ENCODE measurements at places on chromosomes 5 and 9.

- DNase-seq, result no peak
Measured at GRCh38 chr9:16825971-16826625, 44.4 kb downstream of the BNC2 start.

GRCh38 chr9:79046401-79046800, 525.4 kb upstream of the TLE4 start:
- DNase-seq, result no peak

DNA sequence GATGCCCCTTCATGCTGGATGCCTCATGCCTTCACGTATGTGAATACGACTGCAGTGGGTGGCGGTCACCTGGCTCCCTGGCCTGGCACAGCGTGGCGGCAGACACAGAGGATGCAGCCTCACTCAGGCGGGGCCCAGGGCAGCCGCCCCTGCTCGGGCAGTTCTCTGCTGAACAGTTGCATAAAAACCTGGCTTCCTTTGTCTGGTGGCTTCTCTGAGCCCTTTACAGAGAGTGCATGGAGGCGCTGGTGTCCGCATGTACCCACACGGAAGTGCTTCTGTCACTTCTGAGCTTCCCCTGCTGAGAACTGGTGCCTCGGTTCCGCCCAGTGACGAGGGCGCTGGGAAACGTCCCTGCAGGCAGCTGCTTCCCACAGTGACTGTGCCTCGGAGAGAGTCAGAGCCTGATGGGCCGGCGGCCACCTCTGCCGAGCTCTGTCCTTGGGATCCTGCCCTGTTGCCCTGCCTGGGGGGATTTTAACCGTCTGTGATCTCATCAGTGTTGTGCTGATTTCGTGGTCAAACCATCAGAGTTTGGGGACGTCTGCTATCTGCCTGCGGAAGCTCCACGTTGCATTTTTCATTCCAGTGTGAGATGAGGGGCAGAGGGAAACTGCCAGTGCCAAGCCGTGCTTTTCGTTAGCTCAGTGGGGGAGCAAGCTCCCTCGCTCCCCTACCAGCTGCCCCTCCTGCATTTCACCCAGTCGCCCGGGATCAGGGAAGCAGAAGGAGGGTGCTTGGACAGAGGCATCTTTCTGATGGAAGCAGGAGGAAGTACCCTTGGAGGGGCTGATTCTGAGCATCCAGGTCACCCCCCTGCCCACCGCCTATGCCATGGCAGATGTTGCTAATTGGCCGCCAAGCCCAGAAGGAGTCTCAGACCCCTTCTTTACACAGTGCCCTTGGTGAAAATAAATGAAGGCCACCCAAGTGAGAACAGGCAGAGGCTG, 153.0 kb upstream of the COL5A1 start:
- no peak for DNase-seq

DNA sequence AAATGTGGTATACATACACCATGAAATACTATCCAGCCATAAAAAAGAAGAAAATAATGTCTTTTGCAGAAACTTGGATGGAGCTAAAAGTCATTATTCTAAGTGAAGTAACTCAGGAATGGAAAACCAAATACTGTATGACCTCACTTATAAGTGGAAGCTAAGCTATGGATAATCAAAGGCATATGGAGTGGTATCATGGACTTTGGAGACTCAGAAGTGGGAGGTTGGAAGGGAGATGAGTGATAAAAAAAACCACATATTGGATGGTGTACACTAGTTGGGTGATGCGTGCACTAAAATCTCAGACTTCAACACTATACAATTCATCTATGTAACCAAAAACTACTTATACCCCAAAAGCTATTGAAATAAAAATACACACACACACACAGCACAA, 24.5 kb downstream of the ADAMTS12 start:
- no peak for DNase-seq

- no peak for DNase-seq
Measured at GRCh38 chr9:134855900-134856377, 24.7 kb upstream of the FCN2 start.

GRCh38 chr5:141512911-141513626, 24.2 kb downstream of the PCDHGC5 start:
- no peak for DNase-seq

DNA sequence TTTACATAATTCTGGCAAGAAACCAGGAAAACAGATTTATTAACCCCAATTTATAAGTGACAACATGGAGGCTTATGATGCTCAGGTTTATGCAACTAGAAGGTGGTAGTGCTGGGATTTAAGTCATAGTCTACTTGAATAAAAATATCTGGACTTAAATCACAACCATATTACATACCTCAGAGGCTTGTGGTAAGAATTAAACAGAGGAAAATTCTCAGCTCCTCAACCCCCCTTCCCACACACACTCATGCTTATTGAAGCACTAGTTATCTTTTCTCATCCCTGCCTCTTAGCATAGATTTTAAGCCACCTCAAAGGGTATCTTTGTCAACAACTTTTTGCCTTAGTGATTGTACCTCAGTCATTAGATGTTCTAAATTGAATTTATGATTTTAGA, 731.0 kb downstream of the PRELID2 start:
- no peak for DNase-seq

- DNase-seq, result no peak
Measured at GRCh38 chr5:119614838-119615237, 14.5 kb upstream of the FAM170A start.

DNA sequence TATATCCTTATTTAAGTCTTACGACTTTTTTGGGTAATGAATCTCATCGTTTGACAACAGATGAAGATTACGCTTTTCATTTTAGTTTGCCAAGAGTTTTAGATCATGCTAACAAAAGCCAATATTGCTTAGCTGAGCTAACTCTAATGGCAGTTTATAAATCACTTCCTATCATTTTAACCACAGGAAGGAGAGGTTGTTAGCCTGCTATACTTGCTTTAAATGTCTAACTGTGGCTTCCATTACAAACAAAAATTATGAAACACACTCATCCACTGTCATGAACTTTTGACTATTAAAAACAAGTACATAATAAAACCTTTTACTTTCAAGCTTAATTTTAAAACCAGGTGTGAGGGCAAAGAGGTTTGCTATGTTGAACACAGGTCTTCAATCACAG, 53.7 kb upstream of the ANKH start:
- DNase-seq, result no peak

DNA sequence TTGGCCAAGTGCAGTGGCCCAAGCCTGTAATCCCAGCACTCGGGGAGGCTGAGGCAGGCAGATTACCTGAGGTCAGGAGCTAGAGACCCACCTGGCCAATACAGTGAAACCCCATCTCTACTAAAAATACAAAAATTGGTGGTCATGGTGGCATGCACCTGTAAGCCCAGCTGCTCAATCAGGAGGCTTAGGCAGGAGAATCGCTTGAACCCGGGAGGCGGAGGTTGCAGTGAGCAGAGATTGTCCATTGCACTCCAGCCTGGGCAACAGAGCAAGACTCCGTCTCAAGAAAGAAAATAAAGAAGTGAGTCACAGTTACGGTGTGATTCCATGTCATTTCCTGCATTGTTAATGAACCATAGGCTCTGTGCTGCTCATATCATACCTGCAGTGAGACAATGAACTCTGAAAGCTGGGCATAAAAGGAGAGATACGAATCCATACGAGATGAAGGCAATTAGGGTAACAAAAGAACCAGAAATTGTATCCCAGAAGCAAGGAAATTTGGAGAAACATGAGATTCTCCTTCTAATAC, 44.6 kb downstream of the TIMD4 start:
- DNase-seq, result no peak

DNA sequence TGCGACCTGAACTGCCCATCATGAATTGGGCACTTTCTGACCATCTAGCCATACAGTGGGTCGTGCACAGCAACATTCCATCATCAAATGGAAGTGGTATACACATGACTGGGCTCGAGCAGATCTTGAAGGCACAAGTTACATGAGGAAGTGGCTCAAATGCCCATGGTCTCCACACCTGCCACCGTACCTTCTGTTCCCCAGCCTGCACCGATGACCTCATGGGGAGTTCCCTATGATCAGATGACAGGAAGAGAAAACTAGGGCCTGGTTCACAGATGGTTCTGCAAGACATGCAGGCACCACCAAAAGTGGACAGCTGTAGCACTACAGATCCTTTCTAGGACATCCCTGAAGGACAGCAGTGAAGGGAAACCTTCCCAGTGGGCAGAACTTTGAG, 21.8 kb downstream of the MTMR12 start:
- DNase-seq, result no peak

DNA sequence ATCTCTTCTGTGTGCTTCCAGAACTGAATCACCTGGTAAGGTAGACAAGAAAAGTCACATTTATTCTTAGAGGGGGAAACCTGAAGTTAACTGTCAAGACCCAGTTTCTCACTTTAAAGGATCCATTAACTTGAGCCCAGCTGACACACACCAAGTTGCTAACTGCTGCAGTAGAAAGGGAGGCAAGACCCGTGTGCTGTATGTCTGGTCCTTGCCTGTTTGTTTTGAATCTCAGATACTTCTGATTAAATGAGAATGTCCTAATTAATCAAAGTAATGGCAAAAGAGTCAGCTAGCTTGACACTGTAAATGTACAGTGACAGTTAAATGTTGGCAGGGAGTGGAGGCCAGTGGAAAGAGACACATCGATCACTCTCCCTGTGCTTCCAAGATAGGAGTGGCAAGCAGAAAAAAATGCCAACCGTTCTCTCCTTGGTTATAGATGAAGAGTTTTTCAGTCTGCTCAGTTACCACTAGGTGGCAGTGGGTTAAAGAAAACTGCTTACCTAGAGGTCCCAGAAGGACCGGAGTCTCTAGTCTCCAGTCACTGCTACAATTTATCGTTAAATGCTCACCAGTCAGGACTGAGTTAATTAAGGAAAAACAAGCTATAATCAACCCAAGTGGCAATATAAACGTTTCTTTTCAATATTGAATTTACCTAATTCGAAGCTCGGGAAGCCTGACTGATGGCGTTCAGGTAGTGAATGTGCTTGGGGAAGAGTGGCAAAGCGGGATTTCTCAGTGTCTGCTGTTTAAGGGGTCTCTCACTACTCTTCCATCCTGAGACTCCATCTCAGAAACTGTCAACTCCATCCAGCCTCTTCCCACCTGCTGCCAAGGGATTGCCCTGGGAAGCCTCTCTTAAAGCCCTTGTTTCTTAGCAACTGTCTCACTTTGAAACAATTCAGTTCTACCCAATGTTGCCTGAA, 18.4 kb downstream of the LSM11 start:
- DNase-seq, result peak; percentile 13

DNA sequence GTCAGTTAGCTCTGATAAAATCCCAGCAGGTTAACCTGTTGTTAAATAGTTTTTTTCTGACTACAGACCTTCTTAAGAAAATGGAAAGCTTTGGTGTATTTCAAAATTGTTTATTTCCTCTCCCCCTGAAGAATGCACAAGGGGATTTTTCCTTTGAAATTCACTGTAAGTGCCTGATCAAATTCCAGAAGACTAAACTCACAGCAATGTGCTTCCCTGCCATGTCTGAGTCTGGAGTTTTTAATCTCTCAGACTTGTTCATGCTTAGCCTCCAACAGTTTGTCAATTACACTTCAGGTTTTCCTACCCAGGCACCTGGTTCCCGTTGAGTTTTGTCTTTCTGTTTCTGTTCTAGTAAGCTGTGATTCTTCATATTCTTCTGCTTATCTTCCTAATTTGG, 961.6 kb upstream of the CDH18 start:
- DNase-seq, result no peak

GRCh38 chr9:84758817-84759216, 89.3 kb downstream of the NTRK2 start:
- no peak for DNase-seq
